ENCODE measurements at places on chromosomes 4 and X.

DNA sequence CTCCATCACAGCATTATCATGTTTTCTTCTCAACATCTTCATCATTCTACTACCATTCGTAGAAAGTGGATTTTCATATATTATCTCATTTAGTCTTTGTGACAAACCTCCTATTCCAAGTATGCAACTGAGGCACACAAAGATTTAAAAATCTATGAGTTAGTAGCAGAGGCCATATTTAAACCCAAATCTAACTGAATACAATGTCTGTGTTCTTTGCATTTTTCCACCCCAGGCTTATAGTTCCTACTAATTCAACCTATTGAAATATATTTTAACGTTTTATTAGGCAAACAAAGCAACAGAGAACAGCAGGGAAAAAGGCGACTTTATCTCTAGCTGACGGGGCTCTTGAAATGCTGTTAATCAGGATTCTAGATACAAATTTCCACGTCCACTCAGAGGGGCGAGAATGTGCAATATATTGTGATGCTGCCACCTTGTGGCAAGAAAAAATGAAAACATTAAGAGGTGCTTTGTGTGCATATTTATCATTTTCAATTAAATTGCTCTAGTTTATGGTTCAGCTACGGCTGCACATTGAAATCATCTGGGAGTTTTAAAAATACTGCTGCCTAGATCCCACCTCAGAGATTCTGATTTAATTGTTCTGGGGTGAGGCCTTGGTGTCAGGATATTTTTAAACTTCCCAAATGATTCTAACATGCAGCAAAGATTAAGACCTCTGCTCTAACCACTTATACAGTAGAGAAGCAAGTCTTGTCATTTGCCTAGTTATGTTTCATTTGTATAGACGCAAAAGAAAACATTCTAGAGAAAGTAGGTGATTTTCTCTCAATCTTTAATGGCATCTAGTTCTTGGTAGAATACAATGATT, 315.9 kb downstream of the MAPK10 start:
- peak; percentile 32 for DNase-seq

DNA sequence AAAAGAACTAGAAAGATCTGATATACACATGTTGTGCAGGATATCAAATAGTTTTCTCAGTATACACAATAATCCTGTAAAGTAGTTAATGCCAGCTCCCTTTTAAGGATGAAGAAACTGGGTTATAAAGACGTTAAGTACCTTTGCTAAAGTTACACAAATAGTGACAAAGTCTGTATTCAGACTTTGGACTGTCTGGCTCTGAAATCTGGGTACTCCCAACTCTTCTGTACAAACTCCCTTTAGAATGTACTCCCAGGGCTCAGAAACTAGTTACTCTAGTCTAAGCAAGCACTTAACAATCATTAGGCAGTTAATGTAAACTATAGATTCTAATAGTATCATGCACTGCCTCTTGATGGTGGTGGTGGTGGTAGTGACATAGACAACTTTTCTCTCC, 7.2 kb downstream of the GPRASP3 start:
- DNase-seq = no peak

GRCh38 chrX:9757366-9757765, 8.3 kb downstream of the GPR143 start:
- no peak for DNase-seq

DNA sequence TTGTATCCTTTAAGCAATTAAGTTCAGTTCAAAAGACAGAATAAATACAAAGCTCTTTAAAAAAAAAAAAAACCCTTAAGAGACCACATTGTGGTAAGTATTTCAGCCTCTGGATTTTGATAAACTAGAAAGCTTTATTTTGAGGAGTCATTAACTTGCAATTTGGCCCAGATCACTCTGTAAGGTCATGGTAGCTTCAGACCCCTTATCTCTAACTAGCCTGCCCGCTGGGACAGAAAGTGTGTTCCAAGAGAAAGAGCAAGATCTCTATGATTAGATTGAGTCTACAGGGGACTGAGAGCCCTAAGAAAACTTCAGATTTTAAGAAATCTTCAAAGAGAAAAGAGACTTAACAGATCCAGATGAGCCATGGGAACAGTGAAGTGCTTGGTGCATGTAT, 45.6 kb downstream of the GALNT7 start:
- DNase-seq = no peak

- no peak for DNase-seq
Observed at GRCh38 chr4:70600977-70601376, 8.9 kb downstream of the AMBN start.

DNA sequence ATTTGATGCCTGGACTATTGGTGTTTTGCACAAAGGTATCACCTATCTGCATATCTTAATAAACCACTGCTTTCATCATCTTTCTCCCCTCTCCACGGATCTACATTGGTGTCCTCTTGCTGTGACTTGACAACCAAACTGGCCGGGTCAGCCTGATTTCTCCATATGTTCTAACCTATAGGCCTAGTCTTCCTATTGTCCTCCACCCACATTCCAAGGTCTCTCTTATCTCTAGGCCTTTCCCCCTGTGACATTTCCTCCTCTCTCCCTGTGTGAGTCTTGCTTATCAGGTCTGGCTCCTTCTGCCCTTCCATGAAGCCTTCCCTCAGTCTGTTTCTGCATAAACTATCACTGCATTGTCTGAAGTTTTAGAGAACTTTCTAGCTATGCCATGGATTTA, 33.7 kb downstream of the ARHGAP24 start:
- DNase-seq = no peak

DNA sequence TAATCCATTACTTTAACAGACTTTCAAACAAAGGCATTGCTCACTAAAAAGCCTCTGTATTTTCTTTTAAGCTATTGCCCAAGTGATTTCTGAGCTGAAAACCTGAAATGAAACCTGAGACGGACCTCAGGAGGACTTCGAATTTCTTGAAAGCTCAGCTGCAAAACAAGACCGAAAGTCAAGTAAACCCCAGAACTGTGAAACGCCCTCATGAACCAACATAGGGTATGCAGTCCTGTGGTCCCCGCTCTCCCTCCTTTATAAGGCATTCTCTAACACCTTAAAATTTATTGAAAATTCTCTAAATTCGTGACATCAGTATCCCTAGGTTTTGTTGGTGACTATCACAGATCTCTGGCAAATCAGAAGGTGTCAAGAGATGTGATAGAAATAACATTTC, 91.8 kb downstream of the SHISA3 start:
- no peak for DNase-seq

DNA sequence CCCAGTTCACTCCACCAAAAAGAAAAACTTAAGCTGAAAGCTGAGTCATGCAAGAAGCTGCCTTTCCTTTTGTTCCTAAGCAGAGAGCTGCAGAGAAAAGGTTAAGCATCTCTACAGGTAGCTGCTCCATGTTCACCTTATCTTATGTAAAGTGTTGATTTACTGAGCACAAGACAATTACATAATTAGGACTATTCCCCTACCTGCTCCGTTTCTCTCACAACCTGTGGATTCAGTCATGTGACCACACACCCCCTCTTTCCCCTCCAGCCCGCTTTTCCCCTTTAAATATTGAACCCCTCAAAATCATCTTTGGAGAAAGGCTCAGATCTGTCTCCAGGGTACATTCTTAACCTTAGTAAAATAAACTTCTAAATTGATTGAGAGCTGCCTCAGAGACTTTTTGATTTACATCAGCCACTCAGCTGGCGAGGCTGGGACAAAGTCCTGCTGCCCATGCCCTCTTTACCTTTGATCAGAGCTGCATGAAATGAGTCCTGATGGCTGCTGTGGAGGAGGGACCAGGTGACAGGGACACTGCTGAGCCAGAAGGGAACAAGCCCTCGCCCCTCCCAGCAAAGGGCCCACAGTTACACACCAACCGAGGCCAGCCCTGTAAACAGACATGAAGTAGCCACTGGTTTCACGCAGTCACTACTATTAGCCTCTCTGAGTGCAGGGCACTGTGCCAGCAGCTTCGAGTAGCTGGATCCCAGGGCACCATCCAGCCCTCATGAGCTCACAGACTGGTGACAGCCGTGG, 53.9 kb upstream of the C4orf50 start:
- no peak for DNase-seq

DNA sequence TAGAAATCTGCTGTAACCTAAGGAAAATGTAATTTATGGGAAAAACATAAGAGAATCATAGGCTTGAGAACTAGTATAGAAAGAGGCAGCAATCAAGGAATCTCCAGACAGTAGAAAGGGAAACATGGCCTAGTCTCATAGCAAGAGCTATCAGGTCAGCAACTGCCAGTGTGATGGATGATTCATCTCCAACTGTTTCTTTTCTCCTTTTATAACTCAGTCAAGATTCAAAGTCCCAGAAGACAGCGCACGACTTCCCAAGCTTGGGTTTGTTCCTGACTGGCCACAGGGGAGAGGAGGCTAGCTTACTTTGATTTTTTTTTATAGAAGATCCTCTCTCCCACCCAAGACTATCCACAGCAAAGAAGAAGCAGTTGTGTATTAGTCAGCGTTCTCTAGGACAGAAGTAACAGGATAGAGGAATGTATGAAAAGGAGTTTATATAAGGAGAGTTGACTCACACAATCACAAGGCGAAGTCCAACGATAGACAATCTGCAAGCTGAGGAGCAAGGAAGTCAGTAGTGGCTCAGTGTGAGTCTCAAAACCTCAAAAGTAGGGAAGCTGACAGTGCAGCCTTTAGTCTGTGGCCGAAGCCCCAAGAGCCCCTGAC, 181.5 kb downstream of the GC start:
- DNase-seq = no peak

DNA sequence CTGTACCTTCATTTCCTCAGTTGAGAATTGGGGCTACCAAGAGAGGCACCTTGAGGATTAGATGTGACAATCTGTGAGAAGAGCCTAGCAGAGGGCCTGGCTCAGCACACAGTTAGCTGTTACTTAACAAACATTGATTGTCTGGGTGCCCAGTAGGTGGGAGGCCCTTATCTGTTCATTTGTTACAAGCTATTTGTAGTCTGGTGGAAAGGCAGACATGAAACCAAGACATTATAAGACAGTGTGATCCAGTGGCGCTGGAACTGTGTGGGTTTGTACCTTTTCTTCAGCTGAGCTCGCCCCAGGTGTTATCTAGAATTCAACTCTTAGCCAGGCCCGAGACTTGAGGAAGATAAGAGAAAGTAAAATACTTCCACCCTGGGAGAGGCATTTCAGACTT, 16.9 kb downstream of the AKAP4 start:
- no peak for DNase-seq

- DNase-seq = peak; percentile 53
Observed at GRCh38 chr4:88706574-88706973, 8.9 kb upstream of the NAP1L5 start.

DNA sequence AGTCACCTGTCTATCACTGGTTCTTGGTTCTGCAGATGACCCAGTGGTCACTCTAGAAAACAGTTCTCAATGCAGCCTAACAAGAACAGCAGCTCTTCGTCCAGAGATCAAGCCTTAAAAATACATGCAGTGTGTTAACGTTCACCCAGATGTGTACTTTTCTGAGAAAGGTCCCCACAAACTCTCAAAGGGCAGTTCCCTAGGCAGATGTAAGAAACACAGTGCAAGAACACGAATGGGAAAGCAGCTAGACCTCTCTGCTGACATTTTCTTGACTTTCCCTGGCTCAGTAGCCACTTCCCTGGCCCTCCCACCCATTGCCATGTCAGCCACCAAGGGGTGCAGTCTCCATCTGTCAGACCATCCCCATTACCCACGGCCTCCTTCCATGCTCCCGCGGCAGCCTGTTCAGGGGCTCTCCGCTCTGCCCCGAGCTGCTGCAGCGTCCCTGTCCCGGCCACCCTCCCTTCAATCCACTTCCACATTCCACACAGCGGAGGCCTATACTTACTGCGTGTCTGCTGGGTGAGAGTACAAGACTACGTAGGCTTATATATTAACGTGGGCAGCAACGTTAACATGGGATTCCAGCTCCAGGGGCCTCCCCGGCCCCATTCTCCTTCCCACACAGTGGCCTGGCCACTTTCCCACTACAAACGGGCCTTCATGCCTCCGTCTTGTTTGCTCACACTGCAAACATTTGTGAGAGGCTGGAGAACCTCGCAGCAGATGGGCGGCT, 34.3 kb downstream of the IRF2 start:
- DNase-seq = peak; percentile 79

DNA sequence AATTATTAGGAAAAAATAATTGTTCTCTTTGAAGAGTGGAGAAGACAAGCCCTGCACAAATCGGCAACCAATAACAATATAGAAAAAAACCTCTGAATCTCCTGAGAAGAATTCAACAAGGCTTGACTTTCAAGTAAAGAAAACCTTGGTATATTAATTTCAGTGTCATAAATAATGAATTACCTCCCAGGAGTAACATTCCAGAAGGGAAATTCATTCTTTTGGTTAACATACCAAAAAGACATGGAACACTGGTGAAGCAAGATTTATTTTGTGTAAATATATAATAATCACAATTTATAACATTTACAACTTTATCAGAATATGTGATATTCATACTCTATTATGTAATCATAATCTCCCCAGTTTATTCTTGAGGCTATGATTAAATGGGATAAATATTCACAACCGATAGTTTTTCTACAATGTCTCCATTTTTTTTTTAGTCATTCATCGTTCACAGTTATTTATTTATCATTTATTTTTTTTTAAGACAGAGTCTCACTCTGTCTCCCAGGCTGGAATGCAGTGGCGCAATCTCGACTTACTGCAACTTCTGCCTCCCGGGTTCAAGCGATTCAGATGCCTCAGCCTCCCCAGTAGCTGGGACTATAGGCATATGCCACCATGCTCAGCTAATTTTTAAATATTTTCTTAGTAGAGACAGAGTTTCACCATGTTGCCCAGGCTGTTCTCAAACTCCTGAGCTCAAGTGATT, 53.0 kb upstream of the RPS6KA6 start:
- no peak for DNase-seq

DNA sequence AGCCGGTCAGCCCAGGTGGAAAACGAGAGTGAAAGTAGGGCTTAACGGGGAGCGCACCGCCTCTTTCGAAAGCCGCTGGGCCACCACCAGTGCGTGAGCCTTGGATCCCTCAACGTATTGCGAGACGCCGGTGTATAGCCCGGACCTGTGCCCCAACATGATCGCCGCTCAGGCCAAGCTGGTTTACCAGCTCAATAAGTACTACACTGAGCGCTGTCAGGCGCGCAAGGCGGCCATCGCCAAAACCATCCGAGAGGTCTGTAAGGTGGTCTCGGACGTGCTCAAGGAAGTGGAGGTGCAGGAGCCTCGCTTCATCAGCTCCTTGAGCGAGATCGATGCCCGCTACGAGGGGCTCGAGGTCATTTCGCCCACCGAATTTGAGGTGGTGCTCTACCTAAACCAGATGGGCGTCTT, 929 bp downstream of the MAB21L2 start:
- DNase-seq = no peak

- DNase-seq = no peak
Observed at GRCh38 chrX:150692296-150692695, 900 bp upstream of the MTMR1 start.

DNA sequence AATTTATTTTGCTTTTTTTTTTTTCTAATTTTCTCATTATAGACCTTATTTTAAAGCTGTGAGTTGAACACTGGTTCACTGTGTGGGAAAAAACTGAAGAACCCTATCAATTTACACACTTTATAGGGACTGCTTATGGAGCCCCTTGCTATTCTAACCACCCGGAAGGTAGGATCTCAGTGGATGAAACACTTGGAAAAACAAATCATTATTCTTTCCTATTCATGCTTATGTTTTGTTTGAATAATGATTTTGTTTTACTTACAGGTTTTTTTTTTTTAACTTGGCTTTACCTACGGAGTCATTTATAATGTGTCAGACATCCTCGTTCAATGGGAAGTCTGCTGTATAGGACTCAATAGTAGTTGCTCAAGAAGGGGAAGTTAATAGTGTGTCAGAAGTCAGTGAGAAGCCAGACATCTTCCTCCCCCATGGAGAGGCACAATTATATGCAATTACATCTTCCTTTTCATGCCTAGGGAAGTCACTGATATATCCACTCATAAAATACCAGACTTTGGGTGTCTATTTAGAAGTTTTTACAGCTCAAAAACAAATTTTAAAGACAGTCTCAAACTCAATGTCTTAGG, 113.2 kb downstream of the ARSF start:
- DNase-seq = no peak

Data from HepG2 (cell line).